ENCODE measurements at places on chromosomes 11 and 22.

DNA sequence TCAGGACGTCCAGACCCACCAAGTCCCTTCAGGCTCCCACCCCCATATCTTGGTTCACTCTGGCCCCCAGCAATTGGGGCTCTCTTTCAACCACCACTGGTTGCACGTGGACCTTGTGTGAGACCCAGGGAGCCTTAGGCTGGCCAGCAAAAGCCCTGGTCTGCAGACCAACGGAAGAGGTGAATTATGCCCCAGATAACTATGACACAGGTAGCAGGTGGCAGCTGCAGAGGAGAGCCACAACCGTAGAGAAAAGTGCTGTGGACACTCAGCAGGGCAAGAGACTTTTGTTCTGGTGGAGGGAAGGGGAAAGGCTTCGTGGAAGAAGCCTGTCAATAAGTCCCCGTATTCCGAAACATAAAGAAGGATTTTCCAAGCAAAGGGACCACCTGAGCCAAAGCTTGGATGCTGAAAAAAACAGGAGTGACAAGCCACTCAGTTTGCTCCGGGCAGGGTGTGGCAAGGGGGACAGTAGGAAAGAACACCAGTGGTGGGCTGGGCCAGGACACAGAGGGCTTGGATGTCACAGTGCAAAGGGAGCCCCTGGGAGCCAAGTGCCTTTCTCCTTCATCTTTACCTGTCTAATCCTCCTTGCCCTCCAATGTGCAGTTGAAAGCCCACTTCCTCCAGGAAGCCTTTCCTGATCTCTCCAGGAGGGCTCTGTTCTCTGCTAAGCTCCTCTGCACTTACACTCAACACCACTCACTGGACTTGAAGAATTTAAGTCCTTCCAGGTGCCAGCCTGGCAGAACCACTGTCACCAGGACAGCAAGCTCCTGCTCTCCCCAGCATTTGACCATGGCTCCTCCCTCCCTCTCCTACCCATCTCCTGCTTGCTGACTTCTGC, 264.7 kb downstream of the BUD13 start:
- no peak for DNase-seq

GRCh38 chr11:82942376-82942775, 40.8 kb downstream of the DDIAS start:
- no peak for DNase-seq

- no peak for DNase-seq
Measured at GRCh38 chr11:128269466-128269865, 317.9 kb downstream of the ETS1 start.

- no peak for DNase-seq
Measured at GRCh38 chr11:858762-859339, 16.2 kb downstream of the TSPAN4 start.

DNA sequence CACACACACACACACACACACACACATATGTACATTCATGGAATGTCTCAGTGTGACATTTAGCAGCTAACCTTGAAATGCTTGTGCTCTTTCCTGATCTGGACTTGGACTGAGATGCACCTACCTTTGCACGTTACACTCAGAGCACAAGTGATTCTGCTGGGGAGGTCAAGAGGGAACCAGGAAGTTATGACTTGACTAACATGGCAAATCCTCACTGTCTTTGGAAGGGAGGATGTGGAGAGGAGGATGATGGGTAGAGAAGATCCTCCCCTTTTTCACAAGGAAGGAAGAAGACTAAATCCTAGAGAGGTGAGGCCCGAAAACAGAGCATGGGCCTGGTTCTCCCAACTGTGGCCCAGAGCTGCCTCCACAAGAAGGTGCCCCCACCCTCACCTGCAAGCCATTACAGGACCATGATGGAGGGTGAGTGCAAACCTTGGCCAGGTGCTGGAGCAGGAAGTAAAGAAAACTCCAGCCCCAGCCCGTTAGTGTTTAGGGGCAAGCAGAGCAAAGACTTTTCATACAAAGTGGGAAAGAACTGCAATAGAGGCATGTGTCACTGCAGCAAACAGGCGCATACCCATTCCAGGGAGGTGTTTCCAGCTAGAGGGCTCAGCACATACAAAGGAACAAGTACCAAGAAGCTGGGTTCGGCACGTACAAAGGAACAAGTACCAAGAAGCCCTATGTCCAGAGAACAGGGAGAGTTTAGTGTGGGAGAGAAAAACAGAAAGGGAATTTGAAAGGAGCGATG, 26.4 kb downstream of the SCN4B start:
- DNase-seq = no peak

GRCh38 chr22:29141078-29141688, 64.5 kb upstream of the EMID1 start:
- DNase-seq = no peak

- DNase-seq = no peak
Measured at GRCh38 chr22:48805516-48805915, 1022.2 kb downstream of the BRD1 start.

GRCh38 chr11:8839957-8840945, 70.7 kb upstream of the AKIP1 start:
- no peak for DNase-seq

GRCh38 chr11:11882539-11882938, 40.8 kb downstream of the USP47 start:
- no peak for DNase-seq

GRCh38 chr11:58127350-58127749, 2.0 kb upstream of the OR9I1 start:
- DNase-seq = no peak

- no peak for DNase-seq
Measured at GRCh38 chr11:134055029-134055428, 13.8 kb upstream of the JAM3 start.

DNA sequence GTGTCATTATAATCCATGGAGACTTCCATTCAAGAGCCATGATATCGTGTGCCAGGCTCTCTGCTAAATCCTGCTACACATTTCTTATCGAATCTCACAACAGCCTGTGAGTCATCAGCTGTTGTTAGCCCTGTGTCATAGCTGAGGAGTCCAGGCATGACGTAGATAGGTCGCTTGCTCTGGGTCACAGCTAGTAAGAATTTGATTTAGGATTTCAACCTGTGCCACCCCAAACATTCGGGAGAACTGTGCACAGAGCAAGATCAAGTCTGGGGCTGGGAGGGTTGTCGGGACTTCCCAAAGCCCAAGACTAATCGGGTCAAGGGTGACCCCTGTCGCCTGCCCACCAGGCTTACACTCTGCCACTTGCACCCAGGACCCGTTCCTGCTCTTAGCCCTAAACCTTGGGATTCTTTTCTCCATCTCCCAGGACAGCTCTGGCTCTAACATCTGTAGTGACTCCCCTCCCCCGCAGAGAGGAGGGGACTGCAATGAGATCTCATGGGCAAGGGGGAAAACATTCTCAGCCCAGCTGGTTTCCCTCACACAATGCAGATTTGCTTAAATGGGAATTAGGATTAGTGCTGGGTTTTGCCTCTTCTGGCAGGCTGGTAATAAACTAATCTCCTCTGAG, 34.3 kb downstream of the TSPAN18 start:
- DNase-seq = no peak

DNA sequence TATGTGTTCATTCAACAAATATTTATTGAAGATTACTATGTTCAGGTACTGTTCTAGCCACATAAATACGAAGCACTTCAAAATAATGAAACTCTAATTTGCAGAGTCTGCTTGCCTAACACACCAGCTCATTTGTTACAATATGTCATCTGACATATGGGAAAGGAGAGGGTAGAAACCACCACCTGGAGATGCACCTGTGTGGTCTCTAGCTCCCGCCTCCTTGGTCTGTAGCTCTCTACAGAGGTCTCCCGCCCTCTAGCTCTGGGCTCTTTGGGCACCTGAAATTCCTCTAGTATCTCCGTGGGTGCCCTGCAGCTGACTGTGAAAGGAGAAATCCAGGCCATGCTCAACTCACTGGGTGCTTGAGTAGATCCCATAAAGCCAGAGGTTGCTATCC, 51.4 kb upstream of the DBX1 start:
- DNase-seq = no peak

GRCh38 chr11:64477675-64478074, 113.3 kb upstream of the SLC22A12 start:
- no peak for DNase-seq

DNA sequence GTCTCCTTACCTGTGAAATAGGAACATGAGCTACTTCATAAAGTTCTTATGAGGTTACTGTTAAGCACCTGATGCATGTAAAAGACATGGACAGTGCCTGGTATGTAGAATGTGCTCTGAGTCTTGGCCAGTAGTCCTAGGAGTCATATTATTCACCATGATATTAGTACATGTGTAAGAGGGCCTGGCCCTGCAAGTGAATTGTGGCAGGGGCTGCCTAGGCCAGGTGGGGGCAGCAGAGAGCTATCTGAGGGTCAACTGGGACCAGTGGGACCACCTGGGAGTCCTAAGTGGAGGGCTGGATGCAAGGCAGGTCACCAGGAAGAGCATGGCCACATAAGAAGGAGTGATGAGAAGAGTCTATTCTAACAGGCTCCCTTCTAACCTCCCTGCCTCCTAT, 529.5 kb downstream of the SOX6 start:
- DNase-seq = no peak

GRCh38 chr22:38841211-38841610, 2.6 kb downstream of the NPTXR start:
- no peak for DNase-seq

- DNase-seq = no peak
Measured at GRCh38 chr11:116263019-116263418, 509.8 kb downstream of the BUD13 start.

DNA sequence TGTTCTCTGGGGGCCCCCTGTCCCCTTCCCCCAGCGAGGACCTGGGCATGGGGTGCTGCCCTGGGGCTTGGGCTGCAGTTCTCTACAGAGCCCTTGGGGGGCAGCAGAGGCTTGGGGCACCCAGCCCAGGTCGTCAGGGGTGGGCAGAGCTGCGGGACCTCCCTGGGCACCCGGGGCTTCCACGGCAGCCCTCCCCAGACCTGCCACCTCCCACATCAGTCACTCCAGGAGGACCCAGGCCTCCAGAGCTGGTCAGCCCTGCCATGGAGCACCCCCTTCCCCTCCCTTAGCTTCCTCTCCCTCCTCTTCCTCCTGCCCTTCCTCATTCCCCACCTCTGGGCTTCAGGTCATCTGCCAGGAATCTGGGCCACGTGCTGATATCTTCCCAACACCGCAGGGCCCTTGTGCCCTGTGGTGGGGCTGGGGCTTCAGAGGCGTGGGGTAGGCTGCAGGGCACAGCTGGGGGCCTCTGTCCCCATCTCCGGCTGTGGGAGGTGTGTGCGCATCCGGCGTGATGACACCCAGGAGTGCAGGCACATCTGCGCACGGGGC, 5.8 kb downstream of the TSPAN4 start:
- no peak for DNase-seq

- DNase-seq = no peak
Measured at GRCh38 chr11:1906611-1907423, 12.7 kb upstream of the TNNT3 start.

DNA sequence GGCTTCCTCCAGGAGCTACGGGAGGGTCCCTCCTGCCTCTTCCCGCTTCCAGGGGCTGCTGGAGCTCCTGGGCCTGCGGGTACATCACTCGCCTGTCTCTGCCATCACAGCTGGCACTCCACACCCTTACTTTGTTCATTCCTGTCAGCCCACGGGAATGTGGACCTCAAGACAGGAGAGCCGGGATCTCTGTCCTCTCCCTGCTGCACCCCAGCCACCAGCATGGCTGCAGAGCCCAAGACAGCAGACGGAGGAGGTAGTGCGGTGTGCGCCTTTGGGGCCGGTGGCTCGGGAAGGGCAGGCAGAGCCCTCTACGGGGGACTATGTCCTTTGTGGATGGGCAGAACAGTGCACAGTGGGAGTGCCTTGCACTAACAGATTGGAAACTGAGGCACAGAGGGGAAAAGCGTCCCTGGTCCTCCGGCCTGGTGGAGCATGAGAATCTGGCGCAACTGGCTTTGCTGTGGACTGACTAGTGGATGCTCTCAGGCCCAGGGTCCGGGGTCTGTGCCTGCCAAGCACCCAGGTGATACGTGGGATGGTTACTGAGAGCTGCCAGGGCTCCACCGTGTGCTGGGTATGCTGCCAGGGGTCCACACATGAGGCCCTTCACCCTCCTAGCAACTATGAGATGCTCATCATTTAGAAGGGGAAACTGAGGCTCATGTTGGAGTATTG, 47.3 kb downstream of the IGF2 start:
- no peak for DNase-seq

DNA sequence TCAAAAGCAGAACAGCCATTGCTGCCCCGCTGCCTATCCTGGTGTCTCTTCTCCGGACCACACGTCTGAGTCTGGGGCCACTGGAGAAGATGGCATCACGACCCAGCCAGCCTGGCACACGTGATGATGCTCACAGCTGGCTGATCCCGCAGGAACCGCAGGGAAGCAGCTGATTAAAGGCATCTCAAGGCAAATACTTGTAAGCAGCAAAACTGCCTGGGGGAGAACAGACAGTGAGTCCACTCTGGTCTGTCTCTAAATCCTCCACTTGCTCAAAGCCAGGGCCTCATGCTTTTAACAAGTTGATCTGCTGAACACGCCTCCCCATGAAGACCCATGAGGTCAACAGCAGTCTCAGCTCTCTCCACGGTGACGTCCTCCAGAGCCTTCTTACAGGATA, 108.6 kb downstream of the BRD1 start:
- no peak for DNase-seq

GRCh38 chr11:123461164-123461563, 31.1 kb downstream of the GRAMD1B start:
- no peak for DNase-seq

- no peak for DNase-seq
Measured at GRCh38 chr11:69192301-69192721, 36.6 kb downstream of the SMIM38 start.

DNA sequence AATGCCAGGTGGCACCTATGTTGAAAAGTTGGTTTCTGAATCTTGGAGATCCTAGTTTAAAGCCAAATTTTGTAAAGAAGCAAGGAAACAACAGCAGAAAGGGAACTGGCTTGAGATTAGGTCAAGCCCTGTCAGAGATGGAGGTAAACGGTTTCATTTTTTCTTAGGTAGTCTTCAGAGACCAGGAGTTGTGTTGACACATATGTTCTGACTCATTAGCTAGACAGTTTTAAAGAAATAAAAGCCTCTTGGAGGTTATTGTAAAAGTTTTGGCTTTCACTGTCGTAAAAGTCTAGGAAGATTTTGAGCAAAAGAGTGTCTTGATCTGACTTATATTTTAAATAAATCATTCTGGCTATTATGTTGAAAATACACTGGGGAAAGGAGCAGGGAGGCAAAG, 151.5 kb upstream of the CTSC start:
- no peak for DNase-seq

- DNase-seq = no peak
Measured at GRCh38 chr22:26650722-26651421, 6.5 kb upstream of the MIAT start.

- no peak for DNase-seq
Measured at GRCh38 chr11:77381729-77382665, 80.5 kb upstream of the GDPD4 start.
